ENCODE measurements at places on chromosomes 2 and 18.
A peak's percentile ranks its signal among the peaks of the same experiment; 100 is the strongest.

DNA sequence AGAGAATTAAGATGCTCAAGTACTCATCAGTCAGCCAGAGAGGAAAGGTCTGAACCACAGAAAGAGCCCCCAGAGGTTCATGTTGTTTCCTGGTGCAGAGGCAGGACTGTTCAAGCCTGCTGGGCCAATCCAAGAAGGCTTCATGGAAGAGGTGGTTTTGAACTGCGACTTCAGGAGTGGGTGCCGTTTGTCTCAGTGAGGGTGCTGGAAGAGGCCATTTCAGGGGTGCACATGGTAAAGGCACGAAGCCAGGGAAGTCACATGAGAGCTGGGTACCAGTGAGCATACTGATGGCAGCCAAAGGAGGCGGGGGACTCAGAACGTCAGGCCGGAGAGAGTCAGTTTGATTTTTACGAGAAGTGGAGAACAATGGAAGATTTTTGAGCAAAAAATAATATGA lies 55.5 kb downstream of the EMILIN2 start:
- DNase-seq: no peak

DNA sequence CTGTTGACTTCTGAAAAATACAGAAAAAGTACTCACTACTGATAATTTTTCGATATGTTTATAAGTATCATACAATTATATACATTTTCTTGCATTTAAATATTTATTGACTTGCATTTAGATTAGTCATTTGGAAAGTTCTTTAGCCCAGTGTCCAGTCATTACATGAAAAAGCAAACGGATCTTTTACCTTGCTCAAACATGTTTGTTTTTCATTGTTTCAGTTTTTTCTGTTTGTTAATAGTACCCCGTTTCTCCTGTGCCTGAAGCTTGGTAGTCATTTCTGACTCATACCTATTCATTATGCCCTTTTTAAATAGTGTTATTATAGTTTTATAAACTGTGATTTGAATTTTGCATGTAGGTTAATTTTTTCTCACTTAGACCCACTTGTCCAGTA lies 28.1 kb downstream of the CEP192 start:
- DNase-seq: no peak

DNA sequence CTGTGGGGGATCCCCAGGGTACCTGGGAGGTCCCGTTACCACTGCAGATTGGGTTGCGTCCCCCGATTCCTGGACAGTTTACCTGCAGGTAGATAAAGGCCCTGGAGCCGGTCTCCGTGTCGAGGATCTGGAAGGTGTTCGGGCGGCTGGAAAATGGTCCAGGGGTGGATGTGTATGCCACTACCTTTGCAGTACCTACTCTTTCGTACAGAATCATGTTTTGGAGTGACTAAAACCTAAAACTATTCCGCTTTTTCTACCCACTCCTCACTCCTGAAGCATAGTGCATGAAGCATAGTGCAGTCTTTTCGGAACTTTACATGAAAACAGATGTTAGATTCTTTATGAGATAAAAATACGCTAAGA lies 418 bp downstream of the WDR75 start:
- no peak for DNase-seq

DNA sequence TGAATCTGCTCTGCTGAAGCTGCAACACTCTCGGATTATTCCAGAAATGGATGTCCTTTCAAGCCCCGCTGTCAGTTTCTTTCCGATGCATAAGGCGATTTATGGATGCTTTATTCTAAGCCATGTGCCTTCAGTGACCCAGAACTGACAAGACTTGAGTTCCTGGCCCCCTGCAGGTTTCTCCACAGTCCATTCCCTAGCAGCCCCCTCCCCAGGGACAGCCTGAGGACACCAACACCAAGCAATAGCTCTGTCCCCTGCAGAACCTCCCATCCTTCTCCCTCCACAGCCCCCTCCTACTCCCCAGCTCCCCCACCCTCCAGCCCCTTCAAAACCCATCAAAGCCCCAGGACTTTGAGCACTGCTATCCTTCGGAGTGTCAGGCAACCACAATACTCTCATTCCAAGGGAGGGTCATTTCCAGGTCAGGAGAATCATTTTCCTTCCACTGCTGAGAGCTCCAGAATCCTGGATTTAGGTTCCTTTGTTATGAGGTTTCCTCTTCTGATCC lies 24.6 kb upstream of the SPP2 start:
- no peak for DNase-seq

DNA sequence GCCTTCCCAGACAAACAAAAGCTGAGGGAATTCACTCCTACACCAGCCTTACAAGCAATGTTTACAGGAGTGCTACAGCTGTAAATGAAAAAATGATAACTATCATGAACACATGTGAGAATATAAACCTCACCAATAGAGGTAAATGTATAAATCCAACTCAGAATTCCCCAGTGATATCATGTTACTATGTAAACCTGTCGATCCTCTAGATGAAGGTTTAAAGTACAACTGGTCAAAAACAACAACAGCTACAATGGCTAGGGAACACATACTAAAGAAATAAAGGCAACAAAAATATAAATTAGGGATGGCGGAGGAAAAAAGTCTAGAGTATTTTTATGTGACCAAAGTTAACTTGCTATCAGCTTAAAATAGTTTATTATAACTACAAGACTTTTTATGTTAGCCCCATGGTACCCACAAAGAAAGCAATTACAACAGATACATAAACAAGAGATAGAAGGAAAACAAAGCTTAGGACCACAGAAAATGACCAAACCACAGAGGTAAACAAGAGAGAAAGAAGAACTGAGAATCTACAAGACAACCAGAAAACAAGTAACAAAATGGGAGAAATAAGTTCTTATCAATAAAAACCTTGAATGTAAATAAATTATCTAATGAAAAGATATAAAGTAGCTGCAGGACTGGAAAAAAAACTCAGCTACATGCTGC lies 8.3 kb downstream of the CERKL start:
- DNase-seq: no peak

DNA sequence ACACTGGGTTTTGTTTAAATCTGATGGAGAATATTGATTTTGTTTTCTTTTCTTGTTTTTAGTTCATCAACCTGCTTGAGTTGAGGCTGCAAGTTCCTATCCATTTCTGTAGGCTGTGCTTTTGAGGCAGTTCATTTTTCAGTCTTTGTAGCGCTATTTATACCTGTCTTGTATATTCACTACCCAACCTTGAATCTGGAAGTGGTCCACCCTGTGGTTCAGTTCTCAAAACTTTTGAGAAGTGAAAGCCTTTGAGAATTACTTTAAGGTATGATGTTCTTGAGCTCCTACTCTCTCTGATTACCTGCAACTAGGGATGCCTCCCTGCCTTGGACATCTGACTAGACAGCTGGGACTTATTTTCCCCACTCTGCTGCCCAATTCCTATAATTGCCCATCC lies 53.5 kb upstream of the KCNE4 start:
- no peak for DNase-seq

GRCh38 chr2:169609264-169609663 lies 25.1 kb downstream of the PPIG start:
- DNase-seq: no peak

DNA sequence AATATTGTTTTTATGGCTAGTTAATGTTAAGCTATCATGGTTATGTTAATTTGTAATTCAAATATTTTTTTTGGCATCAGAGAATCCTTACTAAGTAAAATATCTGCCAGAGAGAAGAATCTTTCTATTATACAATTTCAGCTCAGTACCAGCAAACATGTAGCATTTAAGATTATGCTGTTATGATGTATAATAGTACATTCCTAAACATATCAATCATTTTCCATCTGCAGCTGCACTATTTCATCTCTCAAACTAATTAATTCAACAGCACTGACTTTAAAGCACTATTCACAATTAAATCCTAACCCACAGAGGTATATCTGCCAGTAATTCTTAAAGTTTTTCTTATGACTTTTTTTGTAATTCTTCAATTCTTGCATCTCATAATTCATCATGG lies 250.6 kb downstream of the CD226 start:
- DNase-seq: no peak

DNA sequence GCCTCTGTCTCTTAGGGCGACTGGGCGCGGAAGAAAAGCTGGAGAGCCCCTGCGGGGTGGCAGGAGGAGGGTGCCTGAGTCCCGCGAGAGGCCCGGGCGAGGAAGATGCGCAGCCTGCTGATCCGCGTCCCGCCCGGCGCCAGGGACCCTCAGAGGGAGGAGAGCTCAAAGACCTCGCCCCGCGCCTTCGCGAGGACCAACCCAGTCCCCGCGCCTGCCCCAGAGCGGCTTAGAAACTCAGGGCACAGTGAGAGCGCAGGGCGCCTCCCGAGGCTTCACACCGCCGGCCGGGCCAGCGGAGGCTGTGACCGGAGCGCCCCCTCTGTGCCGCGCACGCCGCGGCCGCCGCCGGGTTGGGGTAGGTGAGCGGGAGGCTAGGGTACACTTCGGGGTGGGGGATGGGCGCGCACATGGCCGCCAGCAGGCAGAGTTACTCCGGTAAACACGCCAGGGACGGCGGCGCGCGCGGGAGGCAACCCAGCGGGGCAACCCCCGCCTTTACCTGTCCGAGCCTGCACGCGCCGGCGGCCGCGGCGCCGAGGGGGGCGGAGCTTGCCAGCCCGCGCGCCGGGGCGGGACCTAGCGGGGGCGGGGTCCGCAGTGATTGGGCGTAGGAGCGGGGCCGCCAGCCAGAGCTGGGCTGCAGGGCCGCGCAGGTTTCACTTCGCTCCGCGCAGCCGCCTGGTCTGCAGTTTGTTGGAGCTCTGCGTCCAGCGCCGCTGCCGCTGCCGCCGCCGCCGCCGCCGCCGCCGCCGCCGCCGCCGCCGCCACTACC lies at the start of gene BCL2L11:
Gene BCL2L11 (plus strand): TSS at position 662 of the 775 bp plus-strand sequence. CDS start 2,832 bp downstream, outside the sequence.
- peak; percentile 74 for DNase-seq

DNA sequence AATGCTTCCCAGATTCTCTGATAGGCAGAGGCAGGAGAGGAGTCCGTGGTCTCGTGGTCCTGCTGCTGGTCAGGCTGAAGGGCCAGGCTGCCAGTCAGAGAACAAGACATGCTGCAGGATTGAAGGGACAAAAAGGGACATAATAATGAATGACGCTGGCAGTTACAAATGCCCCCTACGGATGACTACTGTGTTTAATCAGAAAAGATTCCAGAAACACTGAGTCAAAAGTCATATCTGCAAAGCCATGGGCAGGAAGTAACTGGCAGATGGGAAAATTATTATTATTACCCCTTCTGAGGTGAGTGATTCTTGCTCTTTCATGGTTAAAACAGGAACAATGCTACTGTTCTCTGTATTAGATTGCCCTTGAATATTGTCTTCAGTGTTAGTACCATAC lies 19.0 kb downstream of the LCT start:
- no peak for DNase-seq

DNA sequence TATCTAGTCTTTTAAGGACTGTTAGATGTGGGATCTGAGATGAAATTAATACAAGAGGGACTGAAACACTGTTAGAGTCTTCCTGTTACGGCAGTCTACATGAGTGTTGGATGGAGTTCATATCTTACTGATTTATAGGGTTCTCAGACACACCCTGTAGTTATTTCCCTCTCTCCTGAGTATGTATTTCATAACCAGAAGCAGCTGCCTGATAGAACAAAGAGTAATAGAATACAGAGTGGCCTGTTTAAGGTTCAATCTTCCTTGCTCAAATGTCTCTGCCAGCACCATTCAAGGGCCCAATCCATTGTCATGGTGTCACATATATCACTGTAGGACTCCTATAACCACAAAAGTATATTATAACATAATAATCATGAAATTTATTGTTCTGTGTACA lies 1229.1 kb upstream of the ACVR2A start:
- no peak for DNase-seq

DNA sequence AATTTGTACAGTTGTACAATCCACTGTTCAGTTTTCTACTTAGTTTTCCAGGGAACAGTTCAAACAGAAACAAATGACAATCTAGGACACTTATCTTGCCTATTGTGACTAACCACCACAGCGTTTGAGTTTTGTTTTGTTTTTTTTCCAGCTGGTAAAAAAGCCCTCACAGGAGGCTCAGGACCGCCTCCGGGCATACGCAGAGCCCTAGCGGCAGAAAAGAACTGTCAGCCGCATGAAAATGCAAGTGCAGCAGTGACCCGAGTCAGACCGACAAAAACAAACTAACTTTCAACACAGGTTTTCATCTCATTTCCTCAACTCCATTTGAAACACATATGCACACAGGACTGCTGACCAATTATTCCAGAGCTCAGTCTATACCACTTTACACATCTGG lies 68.6 kb downstream of the STEAP3 start:
- DNase-seq: no peak

DNA sequence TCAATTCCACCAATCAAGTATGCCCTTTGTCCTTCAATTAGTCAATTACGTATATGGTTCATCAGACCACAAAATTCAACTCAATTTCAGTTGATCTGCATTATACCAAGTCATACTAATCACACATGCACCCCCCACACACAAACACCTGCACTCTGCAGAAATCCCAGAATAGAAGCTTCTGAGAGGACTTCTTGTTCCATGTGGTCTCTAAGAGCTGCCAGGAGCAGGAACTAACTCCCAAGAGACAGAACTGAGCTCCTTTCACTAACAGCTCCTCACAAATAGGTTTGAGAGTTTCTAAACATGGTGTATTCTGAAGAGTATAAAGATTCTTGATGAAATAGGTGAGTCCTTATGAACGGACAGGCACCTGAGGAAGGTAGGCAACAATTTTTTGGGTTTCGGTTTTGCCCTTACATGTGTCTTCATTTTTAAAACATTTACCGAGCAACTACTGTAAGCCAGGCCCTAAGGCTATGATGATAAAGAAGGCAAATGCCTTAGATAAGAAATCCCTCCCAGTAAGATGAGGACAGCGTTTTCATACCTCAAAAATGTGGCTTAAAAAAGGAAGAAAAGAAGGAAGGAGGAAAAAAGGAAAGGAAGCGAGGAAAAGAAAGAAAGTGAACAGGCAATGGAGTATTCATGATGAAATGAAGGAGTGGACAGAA lies 183.1 kb downstream of the PID1 start:
- DNase-seq: no peak

DNA sequence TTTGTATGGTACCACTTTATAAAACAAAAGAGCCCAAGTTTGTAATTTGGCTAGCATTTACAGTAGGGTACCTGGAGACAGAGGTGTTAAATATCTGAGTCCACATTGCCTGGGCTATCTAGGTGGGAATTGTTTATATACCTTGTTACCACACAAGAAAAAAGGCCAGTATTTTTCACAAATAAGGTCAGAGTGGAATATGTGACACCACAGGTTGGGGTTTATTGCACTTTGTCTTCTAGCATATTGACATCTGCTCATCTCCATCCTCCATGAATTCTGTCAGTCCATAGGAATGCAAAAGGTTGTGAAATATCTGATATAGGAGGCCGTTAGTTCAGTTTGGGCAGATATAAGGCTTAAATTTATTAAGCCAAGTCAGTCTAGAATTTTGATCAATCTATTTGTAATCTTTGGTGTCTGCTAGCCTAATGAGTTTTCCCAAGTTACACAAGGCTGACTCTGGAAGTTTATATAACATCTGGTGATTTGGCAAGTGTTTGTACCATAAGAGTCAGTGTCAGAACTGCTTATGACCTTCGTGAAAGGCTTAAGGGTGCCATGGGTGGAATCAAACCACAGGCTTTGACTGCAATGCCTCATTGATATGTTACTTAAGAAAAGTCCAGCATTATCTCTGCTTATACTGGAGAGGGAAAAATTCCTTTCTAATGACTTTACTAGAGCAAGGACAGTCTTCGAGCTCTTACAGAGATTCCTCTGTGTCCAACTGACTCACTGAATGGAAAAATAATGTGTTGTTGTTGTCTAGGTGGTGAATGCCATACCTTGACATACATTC lies 11.3 kb upstream of the DPP4 start:
- DNase-seq: no peak

Measured in NCI-H1694 (cell line).